Progenitor cell of endocrine pancreas (in vitro differentiated cells): ENCODE measurements at places on chromosomes 3 and 15. TPM values are rescaled to one million over a fixed set of nuclear protein-coding genes. Genes with fewer than 3 reads are reported as not detected.

DNA sequence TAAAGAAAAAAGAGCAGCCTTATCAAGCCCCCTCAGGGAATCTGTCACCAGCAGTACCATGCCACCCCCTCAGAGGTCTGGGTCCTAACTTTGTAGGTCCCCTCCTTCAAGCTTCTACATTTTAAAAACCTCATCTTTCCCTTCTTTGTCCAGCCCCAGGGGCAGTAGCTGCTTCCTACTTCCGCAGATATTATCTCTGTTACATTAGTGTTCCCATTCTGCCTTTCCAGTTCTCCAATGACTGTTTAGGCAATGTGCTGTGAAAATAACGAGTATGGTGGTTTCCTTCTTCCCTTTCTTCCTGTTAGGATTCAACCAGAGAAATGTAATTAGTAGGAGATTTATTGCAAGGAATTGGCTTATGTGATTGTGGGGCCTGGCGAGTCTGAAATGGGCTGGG lies 126.1 kb upstream of the TNIK start:
- no peak overlapping the region for H3K4me3 ChIP-seq
- H3K27ac ChIP-seq = peak overlapping the region; percentile 7
- peaks cover 6% of the 10 kb centered on the region for H3K4me1 ChIP-seq
- H3K36me3 ChIP-seq = no peaks in the 10 kb centered on the region
- H3K27me3 ChIP-seq = no peaks in the 10 kb centered on the region

DNA sequence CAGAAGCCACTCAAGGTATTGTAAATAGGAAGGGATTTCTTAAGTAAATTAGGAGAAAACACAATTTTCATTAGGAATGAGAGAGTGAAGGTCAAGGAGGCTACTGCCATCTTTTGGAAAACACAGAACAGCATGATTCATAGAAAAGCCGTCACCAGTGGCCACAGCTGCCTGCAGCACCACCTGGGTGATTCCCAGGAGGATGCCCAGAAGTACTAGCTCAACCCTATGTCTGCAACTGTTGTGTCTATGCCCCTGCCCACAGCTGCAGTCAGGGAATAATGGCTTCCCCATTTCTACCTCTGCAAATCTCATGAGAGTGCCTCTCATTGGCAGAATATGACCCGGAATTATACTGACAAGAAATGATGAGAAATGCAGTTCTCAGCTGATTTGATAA lies 300.0 kb downstream of the IGSF11 start:
- no peak for DNase-seq
- H3K27ac ChIP-seq = no peak overlapping the region
- no peaks in the 10 kb centered on the region for H3K4me1 ChIP-seq
- no peak overlapping the region for H3K4me3 ChIP-seq
- H3K36me3 ChIP-seq = no peaks in the 10 kb centered on the region

- no peaks in the 10 kb centered on the region for H3K36me3 ChIP-seq
- H3K27me3 ChIP-seq = peaks cover 23% of the 10 kb centered on the region
- no peak overlapping the region for H3K4me3 ChIP-seq
- DNase-seq = no peak
- H3K27ac ChIP-seq = no peak overlapping the region
- no peaks in the 10 kb centered on the region for H3K4me1 ChIP-seq
These were observed 24.7 kb downstream of the SPATA12 start for GRCh38 chr3:57085211-57085610.

Gene LRRC49
- total RNA-seq = 23.4 and 23.6 TPM in 2 replicates

DNA sequence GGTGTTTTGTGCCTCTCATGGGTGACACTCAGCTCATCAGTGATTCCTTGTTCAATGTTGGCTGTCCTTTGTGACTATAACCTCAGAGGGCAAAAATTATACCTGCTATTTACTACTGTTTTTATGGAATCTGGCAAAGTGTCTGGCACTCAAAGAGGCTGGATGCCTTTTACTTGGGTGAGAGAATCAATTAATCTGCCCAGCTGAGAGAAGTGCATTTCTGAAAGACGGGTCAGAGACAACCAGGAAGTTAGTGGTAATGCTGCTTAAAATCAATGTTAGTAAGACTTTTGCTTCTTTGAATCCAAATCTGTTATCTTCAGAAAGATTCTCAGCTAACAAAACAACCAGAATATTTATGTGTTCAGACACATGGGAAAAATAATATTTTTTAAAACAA lies 436.2 kb upstream of the SUCLG2 start:
- no peaks in the 10 kb centered on the region for H3K4me1 ChIP-seq
- no peak overlapping the region for H3K27ac ChIP-seq
- DNase-seq = no peak
